Cortex of kidney (tissue), 1 donor: ENCODE measurements at places on chromosomes 12 and 14.

DNA sequence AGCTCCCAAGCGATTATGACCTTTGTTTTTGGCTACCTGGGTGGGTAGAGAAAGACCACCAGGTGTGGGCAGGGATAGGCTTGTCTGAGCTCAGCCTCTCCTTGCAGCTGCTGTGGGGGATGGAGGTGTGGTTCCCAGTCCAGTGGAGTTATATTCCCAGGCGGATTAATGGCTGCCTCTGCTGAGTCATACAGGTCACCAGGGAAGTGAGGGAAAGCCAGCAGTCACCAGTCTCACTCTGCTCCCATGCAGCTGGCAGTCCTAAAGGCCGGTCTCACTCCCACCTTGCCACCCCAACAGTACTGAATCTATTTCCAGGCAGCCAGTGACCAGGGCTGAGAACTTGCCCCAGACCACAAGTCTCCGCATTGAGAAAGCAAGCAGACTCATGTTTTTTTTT lies 399.2 kb downstream of the VRK1 start:
- DNase-seq: no peak

DNA sequence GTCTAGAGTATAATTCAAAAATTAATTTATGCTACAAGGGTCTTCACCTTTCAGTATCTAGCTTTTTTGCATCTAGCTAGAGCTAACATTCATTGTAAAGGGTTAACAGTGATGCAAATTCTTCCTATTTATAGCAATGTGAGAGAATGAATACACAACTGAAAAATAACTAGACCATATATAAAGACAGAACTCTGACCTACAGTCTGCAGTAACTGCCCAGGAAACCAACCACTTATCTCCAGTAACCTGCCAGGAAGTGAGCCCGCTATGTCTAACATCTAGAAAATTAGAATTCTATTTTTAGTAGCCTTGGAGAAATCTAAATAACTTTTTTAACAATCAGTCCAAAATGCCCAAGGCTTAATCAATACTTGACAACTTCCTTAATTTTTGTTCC lies 1021.9 kb downstream of the LRFN5 start:
- no peak for DNase-seq

GRCh38 chr12:127881371-127882140 lies 385.4 kb upstream of the TMEM132C start:
- DNase-seq: no peak

DNA sequence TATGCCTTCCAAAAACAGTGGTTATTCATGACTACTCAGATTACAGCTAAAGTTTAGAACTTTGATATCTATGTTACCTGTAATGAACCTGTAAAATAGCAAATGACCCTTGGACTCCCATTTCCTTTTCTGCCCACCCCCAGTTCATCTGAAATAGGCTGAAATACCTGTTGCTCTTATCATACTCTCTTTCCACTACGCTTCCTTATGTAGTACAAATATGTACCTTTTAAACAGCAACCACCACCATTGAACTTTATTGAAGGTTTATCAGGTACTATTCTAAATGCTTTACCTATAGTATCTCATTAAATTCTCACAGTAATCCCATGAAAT lies 239.7 kb downstream of the SSPN start:
- no peak for DNase-seq

- DNase-seq: no peak
Observed at GRCh38 chr12:69929125-69929524, 104.1 kb downstream of the MYRFL start.

DNA sequence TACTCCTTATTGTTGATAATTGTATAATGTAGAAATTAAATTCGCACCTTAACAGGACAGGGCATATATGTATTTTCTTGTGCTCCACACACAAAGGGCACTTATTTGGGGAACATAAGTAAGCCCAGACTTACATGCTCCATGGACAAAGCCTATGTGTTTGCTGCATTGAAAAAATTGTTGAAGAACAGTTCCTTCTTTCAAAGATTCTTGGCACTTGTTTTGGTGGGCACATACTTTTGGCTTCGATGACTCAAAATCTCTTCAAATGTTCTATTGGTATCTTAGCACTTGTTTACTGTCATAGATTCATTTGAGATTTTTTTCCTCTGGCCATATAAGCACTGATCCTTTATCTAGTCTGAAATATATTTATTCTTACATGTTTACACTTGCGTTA lies 1.4 kb upstream of the MAP4K5 start:
- no peak for DNase-seq
